ENCODE measurements at places on chromosomes 5 and 9.

GRCh38 chr5:52985306-52985705, 3.8 kb upstream of the ITGA2 start:
- no peak for DNase-seq

- no peak for DNase-seq
Observed at GRCh38 chr9:101902051-101902450, 163.6 kb upstream of the GRIN3A start.

GRCh38 chr5:67124556-67124955, 72.0 kb downstream of the CD180 start:
- DNase-seq, result no peak

GRCh38 chr5:17067657-17068392, 131.7 kb upstream of the MYO10 start:
- no peak for DNase-seq

- no peak for DNase-seq
Observed at GRCh38 chr5:57432876-57433275, 49.7 kb downstream of the ACTBL2 start.

GRCh38 chr9:14899815-14900193, 10.4 kb downstream of the FREM1 start:
- DNase-seq, result no peak

DNA sequence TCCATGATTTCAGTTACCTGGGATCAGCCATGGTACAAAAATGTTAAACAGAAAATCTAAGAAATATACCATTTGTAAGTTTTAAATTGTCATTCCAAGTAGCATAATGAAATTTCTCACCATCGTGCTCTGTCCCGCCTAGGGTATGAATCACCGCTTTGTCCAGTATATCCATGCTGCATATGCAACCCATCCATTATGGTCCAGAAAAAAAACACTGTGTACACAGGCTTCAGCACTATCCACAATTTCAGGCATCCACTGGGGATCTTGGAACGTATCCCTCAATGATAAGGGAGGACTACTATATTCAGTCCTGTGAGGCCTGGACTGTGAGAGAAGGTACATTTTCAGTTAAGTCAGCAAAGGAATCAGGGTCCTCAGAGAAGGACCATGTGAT, 37.6 kb upstream of the HNRNPA0 start:
- DNase-seq, result no peak

DNA sequence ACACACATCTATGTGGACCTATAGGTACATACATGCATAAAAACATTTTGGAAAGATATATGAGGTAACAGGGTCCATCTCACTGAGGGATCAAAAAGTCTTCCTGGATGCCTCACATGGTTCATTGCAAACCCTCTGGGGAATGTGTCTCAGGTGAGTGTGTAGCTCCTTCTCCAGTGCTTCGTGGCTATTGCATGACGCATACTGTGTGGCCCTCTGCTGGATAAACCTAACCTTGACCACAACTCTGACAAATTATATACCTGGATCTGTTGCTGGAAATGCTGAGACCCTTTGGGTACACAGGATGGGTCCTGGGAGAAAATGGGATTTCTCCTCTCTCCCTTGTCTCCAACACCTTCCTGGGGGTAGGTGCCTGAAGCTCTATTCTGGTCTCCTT, 91.9 kb downstream of the JAKMIP2 start:
- no peak for DNase-seq

DNA sequence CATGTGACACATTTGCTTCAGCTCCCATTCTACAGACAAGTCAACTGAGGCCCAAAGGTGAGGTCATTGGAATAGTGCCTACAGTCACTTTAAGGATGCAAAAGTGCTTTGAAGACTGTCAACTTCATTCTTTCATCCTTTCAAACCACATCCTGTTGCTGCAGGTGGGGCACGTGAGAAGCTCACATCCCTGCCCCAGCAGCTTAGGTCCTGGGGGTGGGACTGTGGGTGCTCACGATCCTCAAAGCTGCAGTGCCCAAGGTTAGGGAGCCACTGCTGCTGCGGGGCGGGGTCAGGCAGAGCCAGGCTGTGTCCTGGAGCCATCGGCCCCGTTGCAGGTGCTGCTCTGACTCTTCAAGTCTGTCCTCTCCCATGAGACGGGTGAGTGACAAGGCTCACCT, 57.9 kb upstream of the IER5L start:
- no peak for DNase-seq

DNA sequence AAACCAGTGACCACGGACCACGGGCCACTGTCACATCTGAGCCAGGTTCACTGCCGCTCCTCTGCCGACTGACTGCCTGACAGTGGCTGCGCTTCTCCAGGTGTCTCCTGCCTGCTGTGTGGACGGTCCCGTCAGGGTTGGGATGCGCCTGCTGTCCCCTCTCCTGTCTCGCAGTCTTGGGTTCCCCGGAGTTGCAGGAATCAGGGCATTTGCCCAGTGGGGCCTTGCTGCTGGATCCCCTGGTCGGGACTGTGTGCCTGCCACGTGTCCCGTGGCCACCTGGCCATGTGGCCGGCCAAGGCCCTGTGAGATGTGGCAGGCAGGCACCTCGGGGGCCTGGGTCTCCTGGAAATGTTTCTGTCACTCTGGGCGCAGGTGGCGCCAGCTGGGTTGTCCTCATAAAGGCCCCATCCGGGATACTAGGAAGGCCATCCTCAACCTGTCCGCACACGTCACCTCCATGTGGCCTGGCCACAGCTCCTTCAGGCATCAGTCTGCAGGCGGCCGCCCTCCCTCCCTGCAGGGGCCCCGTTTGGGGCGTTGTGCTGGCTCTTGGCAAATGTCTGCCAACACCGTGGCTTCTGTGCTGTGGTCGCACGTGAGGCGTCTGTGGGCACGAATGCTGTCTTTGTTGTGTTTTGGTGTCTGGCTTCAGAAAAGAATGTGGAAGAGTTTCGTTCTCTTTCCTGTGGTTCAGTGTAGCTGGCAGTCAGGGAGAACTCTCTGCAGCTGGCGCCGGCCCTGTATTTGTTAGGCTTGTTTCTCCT, 6.4 kb upstream of the TOR4A start:
- DNase-seq, result no peak

- no peak for DNase-seq
Observed at GRCh38 chr9:7094576-7094975, 336.8 kb downstream of the KDM4C start.

DNA sequence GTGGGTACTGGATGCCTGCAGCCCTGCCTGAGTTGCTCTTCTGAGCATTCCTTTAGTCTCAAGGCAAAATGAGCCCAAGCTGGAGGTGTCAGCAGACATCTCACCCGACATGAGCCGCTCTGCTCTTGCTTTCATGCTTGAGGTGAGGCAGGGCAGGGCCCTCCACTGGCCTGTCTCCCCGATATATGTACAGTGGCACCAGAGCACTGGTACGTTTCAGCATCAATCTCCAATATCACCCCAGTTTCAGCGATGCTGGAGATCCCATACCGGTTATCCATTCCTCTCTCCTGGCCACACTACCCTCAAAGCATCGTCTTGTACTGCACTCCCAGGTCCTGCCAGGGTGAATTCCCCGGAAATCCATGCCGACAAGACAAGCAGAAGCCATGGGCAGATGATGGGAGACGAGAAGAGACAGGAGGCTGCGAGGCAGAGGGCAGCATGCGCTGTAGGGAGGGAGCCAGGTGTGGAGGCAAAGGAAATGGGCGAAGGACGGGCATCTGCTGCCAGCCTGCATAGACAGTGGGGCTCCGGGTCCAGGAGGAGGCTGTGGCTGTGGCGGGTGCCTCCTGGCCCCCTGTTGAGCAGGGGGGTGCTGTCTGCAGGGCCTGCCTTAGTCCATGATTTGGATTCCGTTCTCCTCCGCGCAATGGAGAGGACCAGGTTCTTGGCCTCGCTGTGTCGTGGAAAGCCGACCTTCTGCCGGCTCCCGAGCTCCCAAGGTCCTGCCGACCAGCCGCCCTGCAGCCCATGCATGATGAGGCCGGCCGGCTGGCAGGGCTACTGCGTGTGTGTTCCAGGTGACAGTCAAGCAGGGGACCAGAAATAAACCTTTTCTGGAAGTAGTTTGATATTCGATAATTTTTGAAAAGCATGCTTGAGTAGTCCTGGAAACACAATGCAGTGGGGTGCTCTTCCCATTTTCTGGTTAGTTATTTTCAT, 152.2 kb upstream of the IRX2 start:
- no peak for DNase-seq

DNA sequence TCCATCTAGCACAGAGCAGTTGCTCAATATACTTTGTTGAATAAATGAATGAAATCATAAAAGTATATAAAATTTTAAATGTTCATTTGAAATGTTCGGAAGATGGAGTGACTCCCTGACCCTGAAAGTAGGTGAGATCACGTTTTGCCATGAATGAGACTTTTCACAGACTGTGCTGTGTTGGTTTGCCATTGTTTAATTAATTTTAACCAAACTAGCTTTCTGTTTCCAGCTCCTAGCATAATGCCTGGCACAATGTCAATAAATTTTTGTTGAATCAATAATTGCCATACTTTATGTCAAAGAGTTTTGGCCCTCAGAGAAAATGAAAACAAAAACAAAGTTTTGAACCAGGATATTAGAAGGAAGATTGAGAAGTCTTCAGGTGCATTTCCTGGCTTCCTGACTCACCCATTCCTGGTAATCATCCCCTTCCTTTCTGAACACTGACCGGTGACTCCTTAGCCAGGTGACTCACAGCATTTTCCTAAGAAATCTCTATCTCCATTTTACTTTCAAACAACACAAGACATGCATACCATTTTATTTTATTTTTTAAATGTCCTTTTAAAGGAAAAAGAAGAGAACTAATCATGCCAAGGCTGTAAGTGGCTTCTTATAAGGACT, 15.1 kb downstream of the SLC28A3 start:
- no peak for DNase-seq

DNA sequence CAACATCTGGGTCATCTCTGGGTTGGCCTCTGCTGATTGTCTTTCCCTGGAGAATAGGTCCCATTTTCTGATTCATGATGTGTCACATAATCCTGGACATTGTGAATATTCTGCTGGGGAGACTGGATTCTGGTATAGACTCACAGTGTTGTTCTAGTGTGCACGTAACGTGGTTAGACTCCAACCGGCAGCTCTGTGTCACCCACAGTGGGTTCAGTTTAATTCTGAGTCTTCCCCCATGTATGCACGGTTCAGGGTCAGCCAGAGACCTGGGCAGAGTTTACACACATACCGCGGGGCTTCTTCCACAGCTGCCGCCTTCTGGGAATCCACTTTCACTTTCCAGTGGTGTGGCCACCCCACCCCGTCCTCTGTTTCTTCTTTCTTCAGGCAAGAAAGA, 38.0 kb upstream of the LRRC14B start:
- DNase-seq, result no peak

DNA sequence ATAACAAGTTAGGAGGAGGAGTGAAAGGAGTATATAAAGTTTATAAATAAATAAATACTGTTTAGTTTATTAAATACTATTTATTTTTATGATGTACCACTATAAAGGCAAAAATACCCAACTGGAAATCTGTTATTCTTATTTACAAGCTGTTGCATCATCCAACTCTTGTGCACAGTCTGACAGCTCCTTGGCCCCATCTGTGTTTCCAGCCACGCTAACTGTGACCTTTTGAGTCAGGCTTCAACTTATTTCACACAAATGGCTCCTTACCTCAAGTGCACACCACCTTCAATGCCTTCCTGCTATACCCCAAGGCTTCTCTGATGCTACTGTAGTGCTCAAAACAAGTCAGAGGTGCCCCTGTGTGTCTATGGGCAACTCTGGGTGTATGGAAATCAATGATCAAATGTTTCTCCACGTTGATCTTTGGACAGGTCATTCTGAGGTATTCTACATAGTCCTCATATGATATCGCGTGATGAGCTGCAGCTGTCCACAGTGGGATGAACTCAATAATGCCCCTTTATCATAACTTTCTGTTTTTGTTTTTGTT, 303.2 kb upstream of the GRAMD2B start:
- no peak for DNase-seq

DNA sequence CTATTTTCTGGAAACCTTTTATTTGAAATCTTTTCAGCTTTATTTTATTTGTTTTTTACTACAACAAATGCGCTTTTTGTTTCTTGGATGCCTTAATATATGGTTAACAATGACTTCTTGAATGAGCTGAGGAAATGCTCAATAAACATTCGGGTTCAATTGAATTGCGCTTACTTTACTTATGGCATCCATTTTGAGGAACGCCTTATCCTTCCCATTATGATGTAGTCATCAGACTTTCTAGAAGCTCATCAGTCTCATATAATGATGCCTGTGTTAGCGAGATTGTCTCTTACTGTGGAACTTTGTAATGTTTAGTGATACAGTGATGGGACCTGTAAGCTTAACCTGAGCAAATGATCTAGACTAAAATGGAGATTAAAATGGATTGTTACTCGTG, 916 bp downstream of the SHLD3 start:
- no peak for DNase-seq

- DNase-seq, result peak; percentile 49
Observed at GRCh38 chr5:40834391-40834848, 602 bp downstream of the RPL37 start.

All from hematopoietic multipotent progenitor cell treated with erythropoietin and hydrocortisone succinate and interleukin-3 and kit ligand, for 15 days (in vitro differentiated cells).